Vagina (tissue), 2 donors: ENCODE measurements at places on chromosomes 11 and 22.

GRCh38 chr11:93945596-93945995 lies 75.6 kb upstream of the HEPHL1 start:
- DNase-seq = no peak
- H3K4me3 ChIP-seq = no peak overlapping the region
- H3K27ac ChIP-seq = no peak overlapping the region
- no peaks in the 10 kb centered on the region for H3K27me3 ChIP-seq
- peaks cover 13% of the 10 kb centered on the region for H3K4me1 ChIP-seq

DNA sequence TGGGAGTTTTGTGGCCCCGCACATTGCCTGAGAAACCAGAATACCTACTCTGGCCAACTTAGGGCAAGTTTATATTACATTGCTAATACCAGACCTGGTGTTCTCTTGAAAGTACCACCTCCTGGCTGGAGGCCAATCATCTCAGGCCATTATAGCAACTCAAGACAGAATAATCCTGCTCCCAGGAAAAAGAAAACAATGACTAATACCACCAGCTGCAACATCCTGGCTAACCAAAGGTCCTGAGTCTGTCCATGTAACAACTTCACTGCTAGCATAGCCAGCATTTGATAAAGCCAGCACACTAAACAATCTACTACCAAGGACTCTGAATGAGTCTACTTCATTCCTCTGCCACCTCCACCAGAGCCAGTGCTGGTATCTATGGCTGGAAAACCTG lies 1298.7 kb upstream of the CNTN5 start:
- no peak for DNase-seq
- H3K27me3 ChIP-seq = no peaks in the 10 kb centered on the region
- no peak overlapping the region for H3K4me3 ChIP-seq
- H3K4me1 ChIP-seq = no peaks in the 10 kb centered on the region

GRCh38 chr11:85694385-85694980 lies 8.5 kb upstream of the CCDC89 start:
- H3K27me3 ChIP-seq = no peaks in the 10 kb centered on the region
- H3K4me3 ChIP-seq = no peak overlapping the region
- no peaks in the 10 kb centered on the region for H3K36me3 ChIP-seq
- no peaks in the 10 kb centered on the region for H3K4me1 ChIP-seq
- no peak for DNase-seq

DNA sequence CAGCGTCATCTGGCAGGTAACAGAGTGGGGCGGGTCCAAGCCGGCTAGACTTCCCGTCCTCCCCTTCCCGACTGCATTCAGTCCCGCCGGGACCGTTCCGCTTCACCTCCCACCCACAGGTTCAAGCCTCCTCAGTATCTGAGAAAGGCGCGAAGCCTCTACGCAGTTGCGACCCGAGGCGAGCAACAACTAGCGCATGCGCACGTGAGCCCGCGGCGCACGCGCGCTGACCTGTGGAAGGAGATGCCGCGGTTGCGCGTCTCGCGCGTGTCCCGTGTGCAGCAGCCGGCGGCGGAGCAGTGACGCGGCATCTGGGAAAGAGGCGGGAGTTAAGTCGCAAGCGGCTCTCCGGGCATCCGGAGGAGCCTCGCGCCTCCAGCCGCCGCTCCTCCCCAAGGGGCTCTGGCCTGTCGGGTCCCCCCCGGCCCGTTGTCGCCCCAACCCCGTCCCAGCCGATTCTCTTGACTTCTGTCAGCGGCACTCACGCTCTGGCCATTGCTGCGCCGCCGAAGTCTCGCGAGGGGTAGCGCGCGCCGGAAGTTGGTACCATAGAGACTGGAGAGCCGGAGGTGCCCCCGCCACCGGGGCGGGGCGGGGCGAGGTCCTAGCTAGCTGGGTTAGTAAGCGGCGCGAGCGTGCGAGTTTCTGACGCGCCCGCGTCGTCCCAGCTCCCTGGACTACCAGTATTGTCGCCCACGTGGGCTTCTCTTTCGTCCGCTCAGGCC lies at the start of gene THAP7:
TSS of gene THAP7 (minus strand) at position 518 of the 725 bp plus-strand sequence. CDS start at position 311, 207 bp downstream.
- H3K27ac ChIP-seq = peak within 1 kb of the TSS; percentile 95
- H3K4me3 ChIP-seq = peak within 1 kb of the TSS; percentile 51
- H3K4me1 ChIP-seq = peaks cover 37% of the 10 kb centered on the region
- no peaks in the 10 kb centered on the region for H3K36me3 ChIP-seq

DNA sequence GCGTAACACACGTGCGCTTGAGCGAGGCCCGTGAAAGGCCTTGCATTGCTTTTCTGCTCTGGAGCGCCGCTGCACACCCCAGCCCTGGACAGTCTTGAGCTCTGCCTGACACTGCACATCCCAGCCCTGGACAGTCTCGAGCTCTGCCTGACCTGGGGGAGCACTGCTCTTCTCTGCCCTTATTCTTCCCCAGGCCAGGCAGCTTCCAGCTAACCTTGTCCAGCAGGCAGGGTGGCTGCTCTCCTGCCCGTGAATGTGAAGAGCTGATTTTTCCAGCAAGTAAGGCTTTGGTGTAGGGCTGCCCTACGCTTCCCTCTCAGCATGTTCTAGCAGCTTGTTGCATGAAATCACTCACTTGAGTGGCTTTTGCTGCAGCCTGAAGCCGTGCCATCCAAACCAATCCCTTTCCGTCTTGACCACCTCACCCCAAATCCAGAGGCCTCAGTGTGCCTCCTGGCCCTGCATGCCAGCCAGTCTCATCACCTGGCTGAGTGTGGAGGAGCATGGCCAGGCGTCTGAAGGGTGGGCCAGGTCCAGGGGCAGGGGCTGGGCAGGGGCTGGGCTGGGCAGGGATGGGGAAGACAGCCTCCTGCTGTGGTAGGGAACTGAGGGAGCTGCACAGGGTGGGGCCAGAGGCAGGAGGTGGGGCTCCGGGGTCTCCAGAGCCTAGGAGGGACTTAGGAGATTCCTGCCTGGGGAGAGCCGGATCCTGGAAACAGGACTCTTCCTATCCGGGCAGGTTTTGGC lies 89.5 kb upstream of the B3GAT1 start:
- no peak for DNase-seq
- no peak overlapping the region for H3K4me3 ChIP-seq
- H3K27me3 ChIP-seq = no peaks in the 10 kb centered on the region
- H3K4me1 ChIP-seq = no peaks in the 10 kb centered on the region
- H3K27ac ChIP-seq = no peak overlapping the region

DNA sequence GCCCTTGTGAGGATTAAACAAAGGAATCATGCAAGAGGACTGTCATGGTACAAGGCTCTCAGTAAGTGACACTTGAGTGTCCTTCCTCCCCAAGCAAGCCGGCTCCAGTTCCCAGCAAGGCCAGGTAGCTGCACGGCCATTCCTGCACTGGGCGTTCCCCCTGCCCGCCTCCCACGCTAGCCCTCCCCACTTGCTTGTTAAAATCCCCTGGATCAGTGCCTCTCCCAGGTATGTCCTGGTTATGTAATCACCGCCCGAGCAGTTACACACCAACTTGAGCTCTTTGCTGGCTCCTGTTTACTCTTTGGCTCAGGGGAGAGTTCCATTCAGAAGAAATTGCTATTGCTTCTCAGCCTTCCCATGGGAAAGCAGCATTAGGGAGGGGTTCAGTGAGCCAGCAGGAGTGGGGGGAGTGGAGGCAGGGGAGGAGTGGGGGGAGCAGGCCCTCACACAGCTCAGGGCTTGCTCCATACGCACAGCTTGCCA lies 19.4 kb upstream of the MYEOV start:
- no peaks in the 10 kb centered on the region for H3K36me3 ChIP-seq
- no peak for DNase-seq
- H3K4me1 ChIP-seq = peaks cover 18% of the 10 kb centered on the region

DNA sequence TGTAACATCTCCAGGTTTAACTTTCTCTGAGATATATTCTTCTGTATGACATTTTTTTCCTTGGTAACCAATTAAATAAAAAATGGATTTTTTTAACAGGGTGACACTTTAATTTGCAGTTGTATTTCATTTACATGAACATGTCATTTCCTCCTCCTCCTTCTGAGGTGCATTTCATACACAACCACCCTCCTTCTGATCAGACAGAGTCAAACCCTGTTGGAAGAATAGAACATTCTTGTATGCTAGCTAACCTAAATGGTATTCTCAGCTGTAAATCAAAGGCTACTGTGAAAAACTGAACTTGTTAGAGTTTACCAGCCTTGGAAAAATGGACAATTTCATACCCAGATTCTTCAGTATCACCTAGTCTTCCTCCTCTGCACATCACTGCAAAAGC lies 52.7 kb upstream of the CHRM4 start:
- no peak overlapping the region for H3K4me3 ChIP-seq
- H3K4me1 ChIP-seq = peaks cover 13% of the 10 kb centered on the region
- no peak for DNase-seq
- no peaks in the 10 kb centered on the region for H3K27me3 ChIP-seq

GRCh38 chr11:88480223-88480622 lies 142.7 kb upstream of the CTSC start:
- H3K27me3 ChIP-seq = no peaks in the 10 kb centered on the region
- DNase-seq = no peak
- peaks cover 6% of the 10 kb centered on the region for H3K4me1 ChIP-seq
- no peak overlapping the region for H3K27ac ChIP-seq
- H3K4me3 ChIP-seq = no peak overlapping the region
- no peaks in the 10 kb centered on the region for H3K36me3 ChIP-seq

DNA sequence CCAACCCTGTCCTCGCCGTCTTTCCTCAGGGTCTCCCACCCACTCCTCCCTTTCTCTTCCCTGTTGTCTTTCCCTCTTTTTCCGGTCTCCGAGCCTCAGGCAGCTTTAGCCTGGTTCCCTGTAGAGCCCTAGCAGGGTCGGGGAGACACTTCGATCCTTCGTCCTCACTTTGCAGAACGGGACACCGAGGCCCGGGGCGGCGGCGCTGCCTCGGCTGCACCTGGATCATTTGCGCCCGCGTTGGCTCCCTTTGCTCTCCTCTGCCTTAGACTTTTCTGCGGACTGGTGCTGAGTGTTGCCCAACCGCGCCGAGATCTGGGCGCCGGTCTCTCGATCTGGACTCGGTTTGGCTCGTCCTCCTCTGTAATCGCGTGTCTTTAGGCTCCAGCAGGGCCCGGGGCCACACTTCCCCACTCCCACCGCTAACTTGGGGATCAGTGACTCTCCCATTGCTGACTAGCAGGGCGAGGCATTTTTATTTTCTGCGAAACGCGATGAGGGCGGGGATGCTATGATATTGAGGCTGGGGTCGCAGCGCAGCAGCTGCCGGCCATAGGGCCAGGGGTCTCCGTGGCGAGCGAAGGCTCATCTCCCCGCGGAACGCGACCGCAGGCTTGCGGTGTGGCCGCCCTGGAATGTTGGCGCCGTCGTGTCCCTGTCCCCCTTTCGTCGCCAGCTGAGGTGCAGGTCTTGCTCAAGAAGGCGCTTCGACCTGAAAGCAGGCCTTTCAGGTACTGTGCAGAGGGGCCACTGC lies 1.6 kb upstream of the E2F8 start:
- H3K4me3 ChIP-seq = peak overlapping the region; percentile 47
- H3K27ac ChIP-seq = no peak overlapping the region
- peaks cover 33% of the 10 kb centered on the region for H3K4me1 ChIP-seq
- no peak for DNase-seq

GRCh38 chr22:48223488-48224190 lies 1461.2 kb downstream of the TBC1D22A start:
- H3K4me1 ChIP-seq = no peaks in the 10 kb centered on the region
- H3K4me3 ChIP-seq = no peak overlapping the region
- peak; percentile 47 for DNase-seq

DNA sequence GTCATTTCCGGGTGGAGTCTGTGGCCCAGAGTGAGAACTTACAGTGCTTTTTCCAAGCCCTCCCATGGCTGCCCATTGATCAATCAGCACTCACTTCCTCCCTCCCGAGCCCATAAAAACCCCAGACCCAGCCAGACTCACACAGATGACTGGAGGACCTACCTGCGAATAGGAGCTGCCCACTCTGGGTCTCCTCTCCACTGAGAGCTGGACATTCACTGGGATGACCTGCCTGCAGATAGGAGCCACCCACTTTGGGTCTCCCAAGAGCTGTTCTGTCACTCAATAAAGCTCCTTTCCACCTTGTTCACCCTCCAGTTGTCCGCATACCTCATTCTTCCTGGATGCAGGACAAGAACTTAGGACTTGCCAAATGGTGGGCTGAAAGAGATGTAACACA lies 56.0 kb upstream of the B3GNT6 start:
- H3K27ac ChIP-seq = no peak overlapping the region
- peaks cover 12% of the 10 kb centered on the region for H3K36me3 ChIP-seq
- no peak for DNase-seq

GRCh38 chr11:42913731-42914130 lies 398.1 kb upstream of the API5 start:
- no peaks in the 10 kb centered on the region for H3K27me3 ChIP-seq
- H3K4me3 ChIP-seq = no peak overlapping the region
- DNase-seq = no peak
- no peak overlapping the region for H3K27ac ChIP-seq

- no peak overlapping the region for H3K27ac ChIP-seq
- H3K4me3 ChIP-seq = no peak overlapping the region
- no peak for DNase-seq
These were observed 34.4 kb downstream of the CYP2R1 start for GRCh38 chr11:14857621-14858020.

DNA sequence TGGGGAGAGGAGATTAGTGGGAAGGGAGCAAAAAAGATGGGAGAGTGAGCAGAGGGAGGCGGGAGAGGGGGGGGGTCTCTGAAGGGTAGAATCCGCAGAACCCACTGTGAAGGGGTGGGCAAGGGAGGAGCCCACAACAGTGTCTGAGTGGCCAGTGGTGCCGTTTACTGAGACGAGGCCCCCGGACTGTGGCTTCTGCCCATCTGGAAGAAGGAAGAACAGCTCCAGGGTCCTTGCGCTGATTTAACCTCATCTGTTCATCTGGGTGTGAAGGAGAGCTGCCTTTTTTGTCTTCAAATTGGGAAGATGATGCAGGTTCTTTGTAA lies 45.7 kb upstream of the ANO1 start:
- no peaks in the 10 kb centered on the region for H3K27me3 ChIP-seq
- H3K36me3 ChIP-seq = no peaks in the 10 kb centered on the region

DNA sequence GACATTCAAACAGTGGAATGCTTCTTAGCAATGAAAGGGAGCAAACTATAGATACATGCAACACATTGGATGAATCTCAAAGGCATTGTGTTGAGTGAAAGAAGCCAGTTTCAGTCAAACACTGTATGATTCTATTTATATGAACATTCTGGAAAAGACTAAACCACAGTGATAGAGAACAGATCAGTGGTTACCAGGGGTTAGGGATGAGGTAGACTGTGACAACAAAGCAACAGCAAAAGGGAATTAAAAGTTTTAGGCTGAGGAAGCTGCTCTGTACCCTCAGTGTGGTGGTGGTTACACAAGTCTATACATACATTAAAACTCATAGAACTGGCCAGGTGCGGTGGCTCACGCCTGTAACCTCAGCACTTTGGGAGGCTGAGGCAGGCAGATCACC lies 23.0 kb downstream of the FDX1 start:
- no peak for DNase-seq
- H3K4me1 ChIP-seq = no peaks in the 10 kb centered on the region
- no peaks in the 10 kb centered on the region for H3K27me3 ChIP-seq
- H3K27ac ChIP-seq = no peak overlapping the region
